ENCODE measurements at places on chromosomes 3 and 15. TPM values are rescaled to one million over a fixed set of nuclear protein-coding genes. Genes with fewer than 3 reads are reported as not detected.
A peak's percentile ranks its signal among the peaks of the same experiment; 100 is the strongest.

The SLC22A13 gene
- total RNA-seq: 0.19 TPM

DNA sequence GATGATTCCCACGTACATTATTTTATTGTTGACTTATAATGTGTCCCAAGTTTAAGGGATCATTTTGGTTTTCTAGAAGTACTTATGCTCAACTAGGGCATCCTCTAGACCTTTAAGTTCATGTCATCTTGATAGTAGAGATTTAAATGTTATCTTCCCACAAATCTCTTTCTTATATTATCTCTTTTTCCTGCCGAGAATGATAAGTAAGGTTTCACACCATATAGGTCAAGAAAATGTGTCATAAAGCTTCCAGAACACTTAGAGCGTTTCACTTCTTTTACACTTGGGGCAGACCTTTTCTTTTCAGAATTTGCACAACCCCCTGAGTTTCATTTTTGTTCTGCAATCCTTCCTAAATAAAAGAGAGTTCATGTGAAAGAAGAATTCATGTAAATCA is 142.0 kb upstream of the CBLB start:
- DNase-seq: no peak

The LINGO1 gene
- total RNA-seq: not detected

- DNase-seq: no peak
Measured at GRCh38 chr15:79282371-79283251, at the start of gene ANKRD34C. ANKRD34C (plus strand) TSS chr15:79282722; CDS start chr15:79293285, 10,563 bp downstream.

- DNase-seq: peak; percentile 71
Measured at GRCh38 chr3:114827495-114827894, 319.6 kb downstream of the ZBTB20 start.

GRCh38 chr3:197748597-197749314 is 927 bp upstream of the FYTTD1 start:
- DNase-seq: no peak

The RFT1 gene
- total RNA-seq: 25.5 TPM

DNA sequence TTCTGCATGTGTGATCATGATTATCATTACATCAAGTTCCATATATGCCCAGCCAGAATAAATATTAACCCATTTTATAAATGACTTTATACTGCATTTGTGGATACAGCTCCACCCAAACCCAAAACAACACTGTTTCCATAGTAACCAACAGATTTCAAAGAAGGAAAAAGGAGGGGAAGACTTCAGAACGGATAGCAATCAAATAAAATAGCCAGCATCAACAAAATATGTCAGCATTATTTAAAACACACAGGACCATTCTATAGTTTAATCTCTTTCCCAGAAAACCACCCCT is 114.4 kb downstream of the FOXP1 start:
- DNase-seq: peak; percentile 48

The PRRT3 gene
- total RNA-seq: 0.84 TPM

DNA sequence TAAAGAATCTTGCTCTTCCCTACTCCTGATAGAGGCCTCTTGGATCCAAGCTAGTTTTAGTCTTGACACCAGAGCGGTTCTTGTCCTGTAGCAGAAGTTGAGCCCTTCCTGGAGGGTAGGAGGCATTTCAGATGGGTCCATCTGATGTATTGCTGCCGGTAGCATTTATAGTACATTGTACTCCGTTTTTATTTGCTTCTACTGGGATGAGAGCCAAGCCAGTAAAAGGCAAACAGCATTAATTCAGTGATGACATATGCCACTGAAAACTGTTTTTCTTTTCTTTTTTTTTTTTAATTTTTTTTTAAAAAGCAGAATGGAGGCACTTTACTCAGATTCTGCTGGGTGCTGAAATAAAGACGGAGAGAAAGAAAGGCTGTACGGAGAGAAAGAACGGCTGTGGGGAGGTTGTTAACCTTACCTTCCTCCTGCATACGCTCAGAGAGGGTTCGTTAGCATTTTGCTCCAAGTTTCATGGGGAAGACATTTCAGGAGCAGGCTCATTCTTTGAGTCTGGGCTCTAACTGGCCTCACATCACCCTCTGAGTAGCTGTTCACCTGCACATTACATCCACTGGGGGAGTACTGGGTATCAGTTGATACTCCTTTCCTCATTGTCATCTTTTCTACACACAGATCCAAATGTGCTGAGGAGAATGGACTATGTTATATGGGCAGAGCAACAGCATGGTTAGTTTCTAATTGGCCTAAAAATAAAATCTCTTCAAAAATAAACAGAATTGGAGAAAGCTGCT is 161.5 kb downstream of the FEZF2 start:
- DNase-seq: no peak

DNA sequence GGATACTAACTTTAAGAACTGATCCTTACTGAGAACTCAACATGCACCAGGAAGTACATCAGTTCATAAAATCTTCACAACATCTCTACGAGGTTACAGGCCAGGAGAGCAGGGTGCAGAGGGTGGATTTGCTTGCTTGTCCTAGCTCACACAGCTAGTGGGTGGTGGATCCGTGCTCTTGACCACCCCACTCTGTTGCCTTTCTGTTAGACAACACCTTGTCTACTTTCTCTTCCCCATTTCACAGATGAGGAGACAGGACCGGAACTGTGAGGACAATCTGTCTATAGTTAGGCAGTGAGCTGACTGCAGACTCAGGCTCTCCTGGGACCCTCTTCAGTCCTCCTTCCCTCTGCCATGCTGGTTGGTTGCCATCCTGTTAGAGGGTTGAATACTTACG is 221.7 kb upstream of the TLE3 start:
- DNase-seq: no peak

The EXD1 gene
- total RNA-seq: not detected

The RPUSD3 gene
- 28.9 TPM for total RNA-seq

The PLSCR2 gene
- 0.34 TPM for total RNA-seq

DNA sequence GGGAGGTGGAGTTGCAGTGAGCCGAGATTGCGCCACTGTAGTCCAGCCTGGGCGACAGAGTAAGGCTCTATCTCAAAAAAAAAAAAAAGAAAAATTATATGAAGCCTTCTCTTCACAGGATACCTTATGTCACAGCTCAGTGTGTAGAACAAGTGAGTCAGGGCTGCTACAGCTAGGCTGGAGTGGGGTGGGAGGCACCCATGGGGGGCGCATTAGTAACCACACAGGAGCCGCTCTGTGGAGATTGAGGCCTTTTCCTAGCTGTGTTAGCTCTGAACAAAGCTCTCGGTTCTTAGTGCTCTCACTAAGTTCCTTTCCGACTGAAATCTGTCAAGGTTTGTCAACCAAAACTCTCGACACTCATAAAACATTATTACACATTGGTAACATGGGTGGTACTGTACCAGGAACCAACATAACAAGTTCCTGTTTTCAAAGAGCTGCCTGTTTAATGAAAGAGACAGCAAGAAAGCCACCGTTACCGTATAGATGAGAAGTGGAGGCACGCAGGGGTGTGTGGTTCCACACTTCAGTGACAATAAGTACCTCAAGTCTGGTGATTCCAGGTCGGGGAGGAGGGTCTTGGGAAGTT is 4.5 kb downstream of the LRRC31 start:
- no peak for DNase-seq

DNA sequence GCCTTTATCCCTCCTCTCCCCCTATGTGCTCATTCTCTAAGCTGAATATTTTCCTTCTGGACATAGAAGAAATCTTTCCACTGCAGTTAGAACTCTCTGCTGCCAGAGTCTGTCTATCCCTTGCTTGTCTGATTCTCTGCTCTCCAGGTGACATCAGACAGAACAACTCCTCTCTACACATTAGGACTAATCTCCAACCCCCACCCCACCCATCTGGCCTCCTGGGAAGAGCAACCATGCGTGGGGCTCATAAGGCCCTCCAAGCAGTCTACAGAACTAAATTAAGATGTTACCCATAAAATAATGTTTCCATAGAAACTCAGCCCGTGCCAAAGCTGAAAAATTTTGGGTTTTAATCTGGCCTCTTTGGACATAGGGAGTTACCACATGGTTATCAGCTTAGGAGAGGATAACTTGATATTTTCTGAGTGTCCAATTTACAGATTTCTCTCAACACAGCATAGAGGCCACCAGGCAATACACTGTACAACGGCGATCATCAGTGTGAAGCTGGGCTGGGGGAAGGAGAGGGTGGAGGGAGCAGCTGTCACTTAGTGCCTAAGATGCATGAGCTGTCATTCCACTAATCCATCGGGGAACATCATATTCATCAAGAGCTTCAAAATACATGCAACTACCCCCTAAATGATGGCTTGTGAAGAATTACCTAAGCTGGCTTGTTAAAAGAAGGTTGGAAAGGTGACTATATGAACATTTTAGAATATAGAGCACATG is 199.4 kb downstream of the CLSTN2 start:
- DNase-seq: no peak

DNA sequence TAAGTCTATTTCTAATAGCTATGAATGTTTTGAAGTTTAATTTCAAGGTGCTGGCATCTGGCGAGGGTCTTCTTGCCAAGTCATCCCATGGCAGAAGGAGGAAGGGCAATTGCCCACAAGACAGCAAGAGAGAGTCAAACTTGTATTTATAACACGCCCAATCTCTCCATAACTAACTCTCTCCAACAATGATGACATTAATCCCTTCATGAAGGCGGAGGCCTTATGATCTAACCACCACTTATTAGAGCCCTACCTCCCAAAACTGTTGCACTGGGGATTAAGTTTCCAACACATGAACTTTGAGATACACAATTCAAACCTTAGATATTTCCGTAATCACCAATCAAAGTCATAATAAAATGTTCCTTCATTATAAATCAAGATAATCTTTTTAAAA is 406.9 kb downstream of the CNTN6 start:
- no peak for DNase-seq

DNA sequence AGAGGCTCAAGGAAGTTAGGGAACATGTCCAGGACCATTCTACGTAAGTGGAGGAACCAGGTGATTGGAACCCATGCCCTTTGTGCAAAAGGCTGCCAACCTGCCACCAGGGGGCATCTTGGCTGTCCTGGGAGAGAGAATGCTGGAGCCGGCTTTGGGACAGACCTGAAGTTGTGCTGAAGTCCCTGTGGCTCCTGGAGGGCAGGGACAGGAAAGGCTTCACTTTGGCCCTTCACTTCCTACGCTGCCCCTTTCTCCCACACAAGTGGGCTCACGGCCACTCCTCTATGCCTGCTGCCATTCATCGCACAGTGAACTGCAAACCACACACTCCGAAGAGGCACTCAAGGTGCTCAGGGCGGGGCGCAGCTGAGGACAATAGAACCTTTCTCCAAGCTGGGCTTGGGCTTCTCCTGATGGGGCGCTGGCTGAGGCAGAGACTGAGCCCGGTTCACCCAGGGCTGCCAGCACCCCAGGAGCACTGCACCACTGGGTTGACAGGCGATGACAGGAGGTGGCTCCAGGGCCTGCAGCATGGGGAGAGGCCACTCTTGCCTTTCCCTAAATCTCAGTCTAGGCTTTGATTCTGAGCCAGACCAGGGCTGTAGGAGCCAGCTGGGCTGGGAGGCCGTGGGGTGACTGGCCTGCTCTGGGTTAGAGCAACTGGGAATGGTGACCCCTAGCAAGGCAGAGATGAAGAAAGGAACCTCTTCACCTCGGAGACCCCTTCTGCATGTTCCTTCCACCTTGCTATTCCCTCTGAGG is 8.4 kb downstream of the SHF start:
- DNase-seq: peak; percentile 69

The TMEM43 gene
- total RNA-seq: 121 TPM

DNA sequence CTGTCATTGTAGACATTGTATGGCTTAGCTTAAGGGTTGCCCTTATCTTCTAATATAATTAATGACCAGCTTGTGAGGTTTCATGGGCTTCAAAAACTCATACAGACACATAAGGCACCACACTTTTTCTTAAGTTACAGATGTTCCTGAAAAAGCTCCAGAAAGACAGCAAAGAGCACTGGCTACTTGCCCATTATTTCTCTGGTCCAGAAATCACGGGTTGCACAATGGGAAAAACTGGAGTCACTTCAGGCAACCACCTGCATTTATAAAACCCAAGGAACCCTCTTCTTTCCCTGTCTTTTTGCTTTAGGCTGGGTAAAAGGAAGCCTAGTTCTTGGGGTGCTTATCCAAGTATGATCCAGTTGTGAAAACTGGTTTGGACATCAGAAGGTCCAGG is 2.3 kb upstream of the COL6A6 start:
- DNase-seq: no peak

The NEK4 gene
- total RNA-seq: 14.3 TPM

GRCh38 chr3:61454006-61454585 is 107.3 kb upstream of the PTPRG start:
- no peak for DNase-seq

Data from dermis blood vessel endothelial cell (primary cell).